Central memory CD4-positive, alpha-beta T cell (primary cell): ENCODE measurements at places on chromosomes 3 and 15.
A peak's percentile ranks its signal among the peaks of the same experiment; 100 is the strongest.

DNA sequence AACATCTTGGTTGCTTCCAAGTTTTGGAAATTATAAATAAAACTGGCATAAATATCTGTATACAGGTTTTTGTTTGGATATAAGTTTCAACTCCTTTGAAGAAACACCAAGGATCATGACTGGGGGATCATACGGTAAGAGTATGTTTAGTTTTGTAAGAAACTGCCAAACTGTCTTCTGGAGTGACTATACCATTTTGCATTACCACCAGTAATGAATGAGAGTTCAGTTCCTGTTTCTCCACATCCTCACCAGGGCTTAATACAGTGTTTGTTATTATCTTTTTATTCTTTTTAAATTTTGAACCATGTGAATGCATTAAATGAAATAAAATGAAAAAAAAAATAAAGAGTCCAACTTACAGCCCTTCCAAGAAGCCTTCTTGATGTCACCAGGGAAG is 3.7 kb upstream of the ANKUB1 start:
- no peak for DNase-seq

GRCh38 chr15:54576298-54576935 is 598.2 kb downstream of the UNC13C start:
- no peak for DNase-seq

DNA sequence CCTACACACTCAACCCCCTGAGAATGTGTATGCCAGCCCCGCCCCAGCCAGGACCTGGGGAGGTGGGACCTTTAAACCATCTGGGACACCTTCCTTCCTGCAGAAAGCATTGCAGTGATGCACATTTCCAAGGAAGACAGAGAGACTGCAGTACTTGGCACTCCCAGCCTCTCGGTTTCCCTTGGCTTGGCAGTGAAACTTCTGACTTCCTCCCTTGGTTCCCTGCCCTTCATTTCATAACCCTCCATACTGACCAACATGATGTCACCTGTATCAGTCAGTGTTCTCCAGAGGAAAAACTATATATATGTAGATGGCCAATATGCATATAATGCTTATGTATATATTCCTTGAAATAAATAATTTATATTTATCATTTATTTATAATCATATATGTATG is 103.2 kb downstream of the SST start:
- no peak for DNase-seq

DNA sequence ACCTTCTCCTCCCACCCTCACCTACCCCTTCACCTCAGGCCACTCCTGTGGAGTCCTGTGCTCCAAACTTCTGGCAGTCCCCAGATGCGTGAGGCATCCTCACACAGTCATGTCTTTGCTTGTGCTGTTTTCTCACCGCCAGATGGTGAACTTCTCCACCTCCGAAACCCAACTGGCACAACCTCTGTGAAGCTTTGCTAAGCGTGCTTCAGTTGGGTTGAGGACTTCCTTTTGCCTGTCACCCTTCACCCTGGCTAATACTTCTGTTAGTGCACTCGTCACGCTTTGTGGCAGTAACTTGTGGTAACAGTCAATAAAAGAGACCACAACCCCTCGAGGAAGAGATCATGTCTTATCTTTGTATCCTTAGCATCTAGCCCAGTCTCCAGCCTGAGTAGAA is 42.0 kb upstream of the SKOR1 start:
- peak; percentile 74 for DNase-seq

GRCh38 chr15:81337713-81338157 is 13.8 kb upstream of the STARD5 start:
- no peak for DNase-seq

DNA sequence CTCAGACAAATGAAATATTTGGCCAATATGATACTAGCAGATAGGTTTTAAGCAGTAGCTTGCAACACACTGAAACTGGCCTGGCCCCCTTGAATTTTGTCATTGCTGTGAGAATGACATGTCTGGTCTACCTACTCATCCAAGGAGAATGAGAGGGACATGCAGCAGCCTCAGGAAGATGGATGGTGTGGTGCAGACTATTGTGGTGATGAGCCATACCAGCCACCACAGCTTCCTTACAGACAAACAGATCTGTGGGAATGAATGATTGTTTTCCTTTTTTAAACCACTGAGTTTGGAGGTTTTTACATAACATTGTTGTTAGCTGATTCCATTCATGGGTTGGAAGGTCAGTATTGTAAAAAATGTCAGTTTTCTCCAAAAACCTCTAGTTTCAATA is 133.7 kb upstream of the POU1F1 start:
- DNase-seq, result no peak

DNA sequence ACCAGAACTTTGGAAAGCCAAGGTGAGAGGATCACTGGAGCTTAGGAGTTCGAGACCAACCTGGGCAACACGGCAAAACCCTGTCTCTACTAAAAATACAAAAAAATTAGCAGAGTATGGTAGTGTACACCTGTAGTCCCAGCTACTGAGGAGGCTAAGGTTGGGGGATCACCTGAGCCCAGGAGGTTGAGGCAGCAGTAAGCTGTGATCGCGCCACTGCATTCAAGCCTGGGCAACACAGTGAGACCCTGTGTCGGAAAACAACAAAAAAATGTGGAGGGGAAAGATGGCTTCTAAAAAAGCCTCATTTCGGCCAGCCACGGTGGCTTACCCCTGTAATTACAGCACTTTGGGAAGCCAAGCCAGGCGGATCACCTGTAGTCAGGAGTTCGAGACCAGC is 54.5 kb downstream of the SETD2 start:
- no peak for DNase-seq
